Skeletal muscle cell (primary cell): ENCODE measurements at places on chromosomes 7 and 10.

DNA sequence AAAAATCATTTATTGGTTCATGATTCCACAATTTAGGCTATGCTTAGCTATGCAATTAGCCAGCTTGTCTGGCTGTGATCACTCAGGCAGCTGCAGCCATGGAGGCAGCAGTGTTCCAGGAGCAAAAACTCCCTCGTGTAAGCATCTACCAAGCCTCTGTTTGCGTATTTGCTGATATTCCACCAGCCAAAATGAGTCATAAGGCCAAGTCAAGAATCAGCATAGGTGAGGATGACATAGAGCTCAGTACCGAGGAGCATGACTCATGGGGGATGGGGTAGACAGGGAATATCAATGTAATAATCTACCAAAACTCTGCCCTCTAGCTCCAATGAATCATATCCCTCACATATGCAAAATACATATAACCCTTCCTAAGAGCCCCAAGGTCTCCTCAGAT, 63.3 kb downstream of the IMMP2L start:
- DNase-seq: peak; percentile 85

GRCh38 chr10:69498711-69499471, 47.6 kb downstream of the TSPAN15 start:
- no peak for DNase-seq

- DNase-seq: no peak
These were observed 31.6 kb downstream of the RHEB start for GRCh38 chr7:151488096-151488495.

- DNase-seq: peak; percentile 80
These were observed 3.6 kb downstream of the FIGNL1 start for GRCh38 chr7:50446542-50446960.

GRCh38 chr7:137583172-137583571, 239.6 kb upstream of the PTN start:
- no peak for DNase-seq

GRCh38 chr7:2086229-2086628, 146.5 kb downstream of the MAD1L1 start:
- DNase-seq: no peak

DNA sequence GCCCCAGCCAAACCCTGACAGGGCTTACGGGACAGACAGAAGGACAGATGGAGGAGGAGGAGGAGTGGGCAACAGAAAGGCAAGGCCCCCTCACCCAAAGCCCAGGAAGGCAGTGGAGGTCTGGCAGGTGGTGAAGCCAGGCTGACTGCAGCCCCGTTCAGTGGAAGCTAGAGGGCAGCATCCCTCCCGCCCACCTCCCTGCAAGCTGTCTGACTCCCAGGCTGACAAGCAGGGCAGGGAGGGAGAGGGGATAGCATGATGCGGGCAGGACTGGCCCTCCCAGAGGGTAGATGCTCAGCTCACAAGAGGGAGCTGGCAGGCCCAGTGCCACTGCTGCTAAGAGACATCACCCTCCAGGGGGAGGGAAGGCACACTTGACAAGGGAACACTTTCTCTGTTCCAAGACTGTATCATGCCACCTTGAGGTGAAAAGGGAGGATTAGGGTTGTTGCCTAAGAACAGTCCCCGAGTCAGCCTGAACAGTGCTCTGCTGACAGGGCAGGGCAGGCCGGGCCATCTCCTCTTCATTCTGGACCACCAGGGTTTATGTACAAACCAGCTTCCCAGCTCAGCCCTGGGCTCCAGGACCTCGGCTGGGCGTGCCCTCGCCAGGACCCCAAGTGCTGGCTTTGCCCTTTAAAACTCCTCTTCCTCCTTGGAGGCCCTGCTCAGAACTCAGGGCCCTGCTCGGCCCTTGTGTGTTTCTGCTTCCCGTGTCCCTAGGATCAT, 61.8 kb downstream of the RASGEF1A start:
- peak; percentile 17 for DNase-seq

DNA sequence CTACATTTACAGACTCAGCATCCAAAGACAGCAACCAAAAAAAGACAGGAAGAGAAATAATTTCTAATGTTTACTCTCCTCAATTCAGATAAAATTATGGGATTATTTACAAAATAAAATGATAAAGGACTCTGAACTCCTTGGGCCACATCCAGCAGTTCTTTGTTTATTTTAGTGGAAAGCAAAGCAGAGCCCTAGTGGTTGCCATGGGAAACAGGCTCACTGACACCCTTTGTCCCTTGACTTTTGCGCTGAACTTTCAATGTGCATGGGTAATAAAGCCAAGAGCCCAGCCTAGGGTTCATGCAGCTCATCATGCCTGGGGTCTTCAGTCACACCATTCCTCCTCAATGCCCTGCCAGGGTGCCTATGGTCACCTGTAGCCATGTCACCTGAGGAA, 442.6 kb upstream of the IGFBP3 start:
- DNase-seq: no peak

GRCh38 chr7:134907000-134907399, 79.3 kb upstream of the AGBL3 start:
- no peak for DNase-seq

DNA sequence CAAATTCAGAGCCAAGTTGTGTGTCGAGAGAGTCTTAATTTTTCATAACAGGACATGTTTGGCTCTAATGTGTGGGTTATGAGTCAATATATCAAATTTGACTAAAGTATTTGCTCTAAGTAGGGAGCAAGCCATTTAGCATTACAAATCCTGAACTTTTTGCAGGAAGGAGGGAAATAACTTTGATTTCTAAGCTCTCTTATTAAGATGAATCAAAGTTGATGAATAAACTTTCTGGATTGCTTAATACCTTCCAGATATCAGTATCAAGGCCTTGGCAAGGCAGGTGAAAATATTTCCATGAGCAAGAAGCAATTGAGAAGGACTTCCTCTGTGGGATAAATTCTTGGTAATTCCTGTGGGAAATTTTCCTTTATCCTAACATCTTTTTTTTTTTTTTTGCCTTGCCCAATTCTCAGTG, 258.8 kb downstream of the AHR start:
- DNase-seq: no peak

DNA sequence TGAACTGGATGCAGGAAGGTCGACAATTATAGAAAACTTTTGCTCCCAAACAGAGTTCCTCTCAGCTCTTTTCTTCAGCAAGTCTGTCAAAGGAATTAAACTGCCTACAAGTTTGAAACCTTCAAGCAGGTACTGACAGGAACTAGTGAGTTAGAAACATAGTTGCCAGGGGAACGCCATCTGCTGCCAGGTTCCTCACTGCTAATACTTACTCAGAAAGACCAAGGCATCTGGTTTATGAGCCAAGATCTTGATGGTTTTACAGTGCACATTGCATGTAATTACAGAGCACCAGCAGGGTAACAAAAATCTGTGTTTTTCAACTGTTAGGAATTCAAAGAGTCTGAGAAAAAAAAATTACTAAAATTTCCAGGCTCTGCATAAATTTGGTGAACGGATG, 300.0 kb upstream of the NRG3 start:
- no peak for DNase-seq

DNA sequence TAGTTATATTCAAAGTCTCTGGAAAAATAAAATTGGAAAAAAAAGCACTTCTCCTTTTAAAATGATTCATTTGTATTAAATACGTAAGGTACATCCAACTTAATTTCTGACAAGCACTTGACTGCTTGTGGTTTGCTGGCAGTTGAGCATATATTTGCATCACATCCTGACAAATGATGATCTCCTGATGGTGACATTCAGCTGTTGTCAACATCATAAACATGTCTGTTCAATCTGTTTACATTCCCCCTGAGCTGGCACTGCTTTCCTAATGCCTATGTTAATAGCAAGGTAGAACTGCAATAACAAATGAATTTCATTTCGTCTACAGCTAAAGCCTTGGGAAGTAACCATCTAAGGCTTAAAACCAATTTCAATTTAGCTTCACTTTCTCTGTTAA, 24.4 kb downstream of the TSPAN12 start:
- no peak for DNase-seq

- DNase-seq: no peak
These were observed 1.5 kb downstream of the SLC25A13 start for GRCh38 chr7:96320442-96320841.

- DNase-seq: no peak
These were observed 44.8 kb upstream of the BAMBI start for GRCh38 chr10:28632584-28632945.

DNA sequence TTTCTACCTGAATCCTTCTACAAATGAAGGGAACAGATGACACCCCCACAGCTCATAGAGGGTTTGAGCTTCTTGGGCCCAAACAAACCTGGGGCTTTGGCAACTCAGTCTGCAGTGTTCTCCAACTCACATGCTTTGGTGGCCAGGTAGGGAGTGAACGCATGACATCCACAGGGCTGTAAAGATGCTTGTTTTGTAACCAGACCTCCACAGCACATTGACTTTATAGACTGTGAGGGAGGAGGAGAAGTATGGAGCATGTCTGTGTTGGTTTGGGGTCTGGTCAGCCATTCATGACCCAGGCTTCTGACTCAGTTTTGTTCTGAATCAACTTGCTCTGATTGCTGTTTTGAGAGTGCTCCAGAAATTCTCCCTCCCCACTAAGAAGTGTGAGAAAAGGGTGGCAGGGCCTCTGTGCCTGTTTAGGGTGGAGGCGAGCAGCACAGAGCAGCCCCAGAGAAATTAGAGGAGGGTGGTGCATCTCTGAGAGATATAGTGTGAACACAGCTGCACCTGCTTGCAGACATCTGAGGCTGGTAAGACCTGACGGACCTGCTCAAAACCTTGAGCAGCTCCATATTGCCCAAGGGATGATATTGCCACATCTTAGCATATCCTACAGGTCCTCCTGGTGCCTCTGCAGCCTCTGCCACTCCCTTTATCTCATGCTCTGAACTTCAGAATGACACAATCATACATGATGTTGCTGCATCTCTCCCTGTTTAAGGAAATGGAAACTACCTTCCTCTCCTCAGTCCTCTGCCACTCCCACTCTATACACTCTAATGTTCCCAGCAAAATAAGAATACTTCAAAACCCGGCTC, 287.7 kb downstream of the ABCA13 start:
- DNase-seq: no peak

DNA sequence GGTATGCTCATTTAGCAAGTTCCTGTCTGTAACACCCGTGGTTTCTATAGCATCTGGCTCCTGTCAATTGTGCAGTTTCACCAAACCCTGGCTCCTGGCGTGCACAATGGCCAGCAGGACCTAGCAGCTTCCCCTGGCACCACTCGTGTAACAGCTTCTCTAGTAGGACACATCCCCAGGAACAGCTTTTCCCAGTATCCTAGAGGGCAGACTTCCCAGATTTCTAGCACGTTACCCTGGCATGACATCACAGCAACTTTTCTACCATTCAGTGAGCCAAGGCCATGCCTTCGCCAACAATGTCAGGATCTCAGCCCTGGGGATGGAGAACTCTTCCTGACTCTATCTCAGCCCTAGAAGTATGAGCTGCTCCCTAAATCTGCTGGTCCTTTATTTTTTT, 6.5 kb downstream of the YME1L1 start:
- no peak for DNase-seq

GRCh38 chr7:133164498-133164897, 82.6 kb upstream of the CHCHD3 start:
- DNase-seq: no peak

- DNase-seq: peak; percentile 6
These were observed 819.2 kb upstream of the C7orf33 start for GRCh38 chr7:147771344-147771743.

GRCh38 chr10:113153493-113154102, 203.6 kb downstream of the TCF7L2 start:
- no peak for DNase-seq

DNA sequence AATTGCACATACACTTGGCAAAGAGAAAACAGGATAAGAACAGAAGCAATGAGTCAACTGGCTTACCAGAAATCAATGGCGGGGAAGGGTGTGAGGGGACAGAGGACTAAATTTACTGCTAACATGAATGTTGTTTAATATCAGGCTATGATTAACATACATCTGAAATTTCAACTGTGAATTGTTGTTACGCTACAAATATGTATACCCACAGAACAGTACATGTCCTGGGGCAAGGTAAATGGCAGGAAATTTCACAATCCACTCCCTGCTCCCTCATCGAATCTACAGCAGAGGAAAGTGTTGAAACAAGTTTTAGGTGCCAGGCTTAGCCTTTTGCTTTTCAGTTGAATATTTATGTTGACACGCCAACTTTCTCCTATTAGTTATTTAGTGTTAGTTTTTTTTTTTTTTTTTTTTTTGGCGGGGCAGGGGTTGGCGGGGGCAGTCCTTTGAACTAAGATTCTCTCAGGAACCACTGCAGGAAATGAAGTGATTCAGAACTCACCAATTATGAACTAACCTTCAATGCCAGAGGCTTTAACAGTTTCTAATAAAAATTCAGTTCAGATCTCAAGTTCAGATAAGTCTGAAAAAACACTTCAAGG, 99.0 kb downstream of the UBE2H start:
- no peak for DNase-seq

GRCh38 chr7:112056409-112056808, 149.8 kb downstream of the DOCK4 start:
- peak; percentile 74 for DNase-seq

GRCh38 chr7:46368871-46369270, 447.8 kb upstream of the IGFBP3 start:
- DNase-seq: no peak

- DNase-seq: no peak
These were observed 13.8 kb downstream of the ATG9B start for GRCh38 chr7:151010307-151011096.

DNA sequence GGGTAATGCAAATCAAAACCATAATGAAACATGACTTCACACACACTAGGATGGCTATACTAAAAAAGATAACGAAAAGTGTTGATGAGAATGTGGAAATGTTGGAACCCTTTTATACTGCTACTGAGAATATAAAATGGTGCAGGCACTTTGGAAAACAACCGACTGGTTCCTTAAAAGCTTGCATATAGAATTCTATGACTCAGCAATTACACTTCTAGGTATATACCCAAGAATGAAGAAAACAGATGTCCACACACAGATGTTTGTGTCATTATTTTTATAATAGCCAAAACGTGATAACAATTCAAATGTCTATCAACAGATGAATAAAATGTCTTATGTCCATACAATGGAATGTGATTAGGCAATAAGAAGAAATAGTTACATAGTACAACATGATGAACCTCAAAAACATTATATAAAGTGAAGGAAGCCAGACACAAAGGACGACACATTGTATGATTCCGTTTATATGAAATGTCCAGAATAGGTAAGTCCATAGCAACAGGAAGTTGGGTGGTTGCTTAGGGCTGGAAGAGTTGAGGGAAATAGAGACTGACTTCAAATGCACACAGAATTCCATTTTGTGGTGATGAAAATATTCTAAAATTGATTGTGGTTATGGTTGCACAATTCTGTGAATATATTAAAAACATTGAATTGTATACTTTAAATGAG, 148.3 kb upstream of the PHYHIPL start:
- DNase-seq: peak; percentile 13

DNA sequence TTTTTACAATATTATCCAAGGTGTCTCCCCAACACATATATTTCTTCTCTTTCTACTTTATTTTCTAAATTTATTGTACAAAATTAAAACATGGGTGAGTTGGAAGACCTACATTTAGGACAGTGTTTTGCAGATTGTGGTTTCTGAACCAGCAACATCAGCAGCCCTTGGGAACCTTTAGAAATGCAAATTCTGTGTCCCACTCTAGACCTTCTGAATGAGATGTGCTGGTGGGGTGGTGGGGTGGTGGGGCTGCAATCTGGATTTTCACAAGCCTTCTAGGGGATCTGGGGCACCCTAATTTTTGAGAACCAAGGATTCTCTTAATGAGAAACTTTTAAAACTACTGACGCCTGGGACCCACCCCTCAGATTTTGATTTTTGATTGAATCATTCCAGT, 7.4 kb upstream of the PAPSS2 start:
- no peak for DNase-seq

- DNase-seq: no peak
These were observed 7.4 kb upstream of the LFNG start for GRCh38 chr7:2512179-2512661.

- no peak for DNase-seq
These were observed 52.6 kb downstream of the ZNF37A start for GRCh38 chr10:38146579-38147333.
